ENCODE measurements at places on chromosomes 7 and 10. TPM values are rescaled to one million over a fixed set of nuclear protein-coding genes. Genes with fewer than 3 reads are reported as not detected.

The FAM13C gene
- 10.0 TPM for polyA plus RNA-seq

The TRPV5 gene
- polyA plus RNA-seq, result 0.83 TPM

The FLNC gene
- 14.9 TPM for polyA plus RNA-seq

The AHR gene
- 43.3 TPM for polyA plus RNA-seq

DNA sequence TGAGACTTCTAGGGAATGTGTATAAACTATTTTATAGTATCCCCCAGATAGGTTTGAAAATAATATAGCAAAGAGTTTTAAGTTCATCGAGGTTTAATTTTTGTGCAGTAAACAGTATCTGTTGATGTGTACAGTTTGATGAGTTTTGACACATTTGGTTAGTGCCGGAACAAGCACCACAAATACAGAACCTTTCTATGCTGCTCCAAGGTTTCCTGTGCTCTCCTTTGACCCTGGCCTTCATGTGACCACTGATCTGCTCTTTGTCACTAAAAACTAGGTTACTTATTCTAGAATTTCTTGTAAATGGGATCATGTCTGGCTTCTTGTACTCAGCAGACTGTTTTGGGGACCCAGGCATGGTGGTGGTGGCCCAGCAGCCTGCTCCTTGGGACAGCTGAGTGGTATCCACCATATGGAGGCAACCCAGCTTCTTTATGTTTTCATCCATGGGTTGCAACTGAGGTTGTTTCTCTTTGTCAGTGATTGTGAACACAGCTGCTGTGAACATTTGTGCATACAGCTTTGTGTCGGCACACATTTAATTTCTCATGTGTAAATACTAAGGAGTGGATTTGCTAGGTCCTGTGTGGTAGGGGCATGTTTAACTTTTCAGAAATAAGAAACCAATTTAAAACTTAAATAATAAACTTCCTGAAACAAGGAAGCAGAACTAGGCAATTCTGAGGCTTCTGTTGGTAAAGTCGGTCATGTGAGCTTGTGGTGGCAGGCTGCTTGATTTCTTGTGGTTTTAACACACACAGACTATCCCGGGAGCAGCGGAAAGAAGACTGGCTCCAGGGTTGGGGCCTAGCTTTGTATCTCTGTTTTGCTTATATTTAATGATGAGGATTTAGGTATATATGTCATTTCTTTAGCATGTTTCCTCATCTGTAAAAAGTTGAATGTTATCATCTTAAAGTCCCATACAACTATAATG lies 219.4 kb downstream of the ABCA13 start:
- DNase-seq, result no peak

- no peak for DNase-seq
Observed at GRCh38 chr7:106570948-106571418, 90.0 kb downstream of the CCDC71L start.

- no peak for DNase-seq
Observed at GRCh38 chr7:46939558-46939957, 642.4 kb downstream of the TNS3 start.

GRCh38 chr7:27157702-27158431 lies 1.4 kb upstream of the HOXA7 start:
- no peak for DNase-seq

GRCh38 chr10:103395754-103396066 lies 565 bp downstream of the ATP5MK start:
- peak; percentile 8 for DNase-seq

DNA sequence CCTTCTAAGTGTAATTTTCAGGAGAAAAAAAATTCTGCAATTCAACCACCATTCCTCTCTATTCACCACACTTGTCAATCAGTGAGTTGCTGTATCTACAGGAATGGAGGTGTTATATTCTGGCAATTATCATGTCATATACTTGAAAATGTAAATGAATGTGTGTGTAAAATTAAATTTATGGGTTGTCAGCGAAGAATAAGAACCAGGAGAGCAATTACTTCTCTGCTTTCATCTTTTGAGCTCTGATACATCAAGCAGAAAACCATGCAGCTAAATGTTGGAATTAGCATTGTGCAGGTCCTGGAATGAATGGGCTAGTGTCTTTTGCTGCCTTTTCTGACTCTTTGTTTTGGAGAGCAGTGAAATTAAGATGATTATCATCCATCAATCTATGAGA lies 207.6 kb downstream of the FOXP2 start:
- DNase-seq, result no peak

DNA sequence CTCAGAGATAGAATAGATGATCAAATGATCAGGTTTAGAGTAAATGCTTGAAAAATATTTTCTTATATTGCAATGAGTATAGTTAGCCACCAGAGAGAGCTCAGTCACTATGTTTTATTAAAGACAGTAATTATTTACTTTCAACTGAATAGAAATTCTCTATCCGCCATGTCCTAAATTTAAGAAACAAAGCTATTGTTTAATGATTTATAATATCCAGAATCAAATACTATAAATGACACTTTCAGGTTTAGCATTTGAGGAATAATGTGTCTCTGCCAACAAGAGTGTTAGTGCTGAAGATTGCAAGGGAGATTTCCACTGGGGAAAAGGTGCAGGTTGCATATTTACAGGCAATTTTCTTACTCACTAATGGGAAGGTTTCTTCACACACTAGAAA lies 184.7 kb downstream of the DGKB start:
- DNase-seq, result no peak

DNA sequence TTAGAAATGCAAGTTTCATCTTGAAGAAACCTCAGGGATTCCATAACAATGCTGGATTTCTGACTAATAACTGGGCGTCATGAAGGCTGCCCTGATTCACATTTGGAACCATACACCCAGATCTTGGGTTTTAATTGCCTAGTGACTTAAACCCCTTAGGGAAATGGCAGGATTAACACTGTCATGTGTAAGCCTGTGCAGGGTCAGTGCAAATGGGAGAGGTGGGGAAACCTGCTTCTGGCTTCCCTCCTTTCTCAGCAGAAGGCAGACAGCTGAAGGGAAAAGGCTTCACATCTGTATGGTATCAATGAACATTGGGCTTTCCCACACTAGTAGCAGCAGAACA lies 364.2 kb downstream of the ANKRD30A start:
- no peak for DNase-seq

DNA sequence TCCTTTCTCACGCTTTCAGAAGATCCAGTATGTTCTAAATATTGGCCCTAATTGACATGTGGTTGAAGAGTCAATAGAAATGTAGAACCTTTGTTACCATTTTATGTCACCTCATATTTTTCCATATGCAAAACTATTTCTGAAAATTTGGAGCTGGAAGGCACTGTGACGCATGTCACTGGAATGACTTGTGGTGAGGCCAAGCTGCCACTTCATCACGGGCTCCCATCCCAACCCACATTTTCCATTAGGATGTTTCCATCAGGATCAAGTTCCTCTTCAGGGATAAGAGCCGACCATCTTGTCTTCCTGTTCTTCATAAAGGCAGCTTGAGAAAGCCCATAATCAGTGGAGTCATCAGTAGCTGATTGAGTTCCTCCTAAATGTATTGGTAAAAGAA lies 1241.7 kb downstream of the GATA3 start:
- no peak for DNase-seq

DNA sequence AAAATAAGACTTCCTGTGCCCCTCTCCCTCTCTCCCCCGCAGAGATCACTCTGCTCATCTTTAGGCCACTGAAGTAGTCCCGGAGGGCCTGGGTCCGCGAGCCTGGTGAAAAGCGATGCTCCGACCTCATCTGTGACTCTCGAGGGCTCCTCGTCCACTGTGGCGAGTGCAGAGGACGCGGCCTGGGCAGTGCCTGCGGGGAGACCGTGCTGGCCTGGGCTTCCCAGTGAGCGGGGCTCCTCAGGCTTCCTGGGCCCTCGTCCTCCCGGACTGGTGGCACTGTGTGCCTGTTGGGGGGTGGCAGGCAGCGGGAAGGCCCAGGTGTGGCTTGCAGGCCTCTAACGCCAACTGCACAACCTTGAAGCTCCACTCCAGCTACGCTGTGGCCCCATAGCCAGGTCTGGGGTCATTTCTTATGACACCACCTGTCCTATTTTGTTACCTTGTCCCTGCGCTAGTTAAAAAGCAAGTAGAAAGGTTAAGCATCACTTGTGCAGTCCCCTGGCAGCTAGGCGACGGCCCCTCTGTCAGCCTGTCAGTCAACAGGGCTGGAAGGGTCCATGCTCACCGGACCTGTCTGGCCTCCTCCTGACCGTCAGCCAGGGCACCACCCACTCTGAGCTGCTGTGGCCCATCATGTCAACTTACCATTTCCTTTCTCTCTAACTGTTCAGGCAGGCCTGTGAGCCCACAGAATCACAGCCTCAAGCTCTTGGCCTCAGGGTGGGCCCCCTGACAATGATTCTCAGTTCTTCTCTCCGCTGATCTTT lies 20.5 kb downstream of the MNX1 start:
- no peak for DNase-seq

DNA sequence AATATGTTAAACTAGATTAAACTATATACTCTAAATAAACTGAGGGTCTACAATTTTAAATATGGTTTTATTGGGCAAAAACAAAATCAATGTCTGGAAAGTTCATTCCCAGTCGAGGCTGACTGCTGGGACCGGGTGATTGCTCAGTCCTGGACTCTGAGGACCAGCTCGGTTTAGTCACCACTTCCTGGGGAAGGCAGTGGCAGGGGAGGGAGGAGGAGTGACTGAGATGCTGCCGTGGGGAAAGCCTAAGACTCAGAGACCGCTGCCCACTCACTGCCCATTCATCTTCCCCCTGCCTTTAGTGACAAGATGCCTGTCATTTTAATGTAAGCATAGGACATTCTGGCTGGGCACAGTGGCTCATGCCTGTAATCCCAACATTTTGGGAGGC lies 29.0 kb downstream of the ATOH7 start:
- DNase-seq, result no peak

DNA sequence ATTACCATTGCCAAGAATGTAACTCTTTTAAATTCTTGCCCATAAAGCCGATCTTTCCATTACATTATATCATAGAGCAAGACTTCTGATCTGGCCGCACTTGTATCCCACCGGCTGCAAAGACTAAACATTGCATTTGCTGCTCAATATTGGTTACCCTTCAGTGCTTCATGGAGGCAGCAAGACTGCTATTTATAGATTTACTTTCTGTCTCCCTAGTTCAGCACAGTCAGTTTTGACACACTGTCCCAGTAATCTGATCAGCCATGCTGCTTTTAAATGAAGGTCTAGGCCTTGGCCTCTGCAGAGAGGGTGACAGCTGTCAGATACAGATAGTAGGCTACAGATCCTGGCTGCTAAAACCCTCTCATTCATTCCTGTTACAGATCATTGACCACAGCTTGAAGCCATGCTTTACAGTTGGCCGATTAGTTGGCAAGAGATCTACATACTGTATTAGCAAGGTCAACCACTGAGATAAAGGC lies 562.6 kb upstream of the GALNT17 start:
- DNase-seq, result no peak

- no peak for DNase-seq
Observed at GRCh38 chr10:67790534-67791408, 47.2 kb downstream of the DNAJC12 start.

GRCh38 chr10:132516771-132517725 lies 20.5 kb upstream of the INPP5A start:
- peak; percentile 93 for DNase-seq

GRCh38 chr7:2640846-2641316 lies 9.1 kb downstream of the TTYH3 start:
- DNase-seq, result no peak

DNA sequence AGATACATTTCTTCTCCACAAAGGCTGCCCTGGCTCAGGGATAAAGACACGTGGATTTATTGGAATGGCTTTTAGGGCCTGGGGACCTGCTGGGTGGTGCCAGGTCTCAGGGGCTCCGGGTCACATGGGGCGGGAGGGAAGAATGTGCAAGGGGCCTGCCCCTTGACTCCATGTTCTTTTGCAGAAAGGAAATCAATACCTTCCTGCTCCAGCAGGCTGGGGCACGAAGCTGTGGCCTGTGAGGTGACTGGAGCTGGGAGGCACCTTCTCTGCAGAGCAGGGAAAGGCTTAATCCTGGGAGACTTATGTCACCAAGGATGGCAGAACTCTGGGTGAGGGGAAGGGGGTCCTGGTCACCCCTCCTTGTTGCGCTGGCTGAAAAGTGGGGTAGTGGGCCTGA lies 42.3 kb upstream of the GNA12 start:
- DNase-seq, result no peak

- no peak for DNase-seq
Observed at GRCh38 chr7:127873715-127874636, 157.3 kb downstream of the LRRC4 start.

GRCh38 chr7:107194052-107194451 lies 25.2 kb downstream of the HBP1 start:
- no peak for DNase-seq

- no peak for DNase-seq
Observed at GRCh38 chr10:123156078-123156477, 1.9 kb downstream of the BUB3 start.

DNA sequence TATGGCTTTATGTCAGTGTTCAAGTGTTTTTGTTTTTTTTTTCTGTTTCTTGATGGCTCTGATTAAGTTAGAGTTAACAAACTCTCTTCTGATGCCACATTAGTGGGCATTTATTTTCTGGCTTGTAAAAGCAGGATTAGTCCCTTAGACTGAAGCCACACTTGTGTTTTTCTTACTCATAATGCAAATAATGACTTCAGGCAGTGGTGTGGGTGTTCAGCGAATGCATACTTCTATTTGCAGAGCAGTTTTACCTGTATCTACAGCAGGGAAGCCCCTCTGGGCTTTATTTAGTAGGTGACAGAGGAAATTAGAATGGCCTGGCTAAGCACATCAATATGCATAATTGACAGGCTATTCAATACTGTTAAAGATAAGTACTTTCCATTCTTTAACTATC lies 79.9 kb downstream of the CNNM2 start:
- no peak for DNase-seq

GRCh38 chr10:44333511-44333910 lies 51.4 kb downstream of the CXCL12 start:
- no peak for DNase-seq

DNA sequence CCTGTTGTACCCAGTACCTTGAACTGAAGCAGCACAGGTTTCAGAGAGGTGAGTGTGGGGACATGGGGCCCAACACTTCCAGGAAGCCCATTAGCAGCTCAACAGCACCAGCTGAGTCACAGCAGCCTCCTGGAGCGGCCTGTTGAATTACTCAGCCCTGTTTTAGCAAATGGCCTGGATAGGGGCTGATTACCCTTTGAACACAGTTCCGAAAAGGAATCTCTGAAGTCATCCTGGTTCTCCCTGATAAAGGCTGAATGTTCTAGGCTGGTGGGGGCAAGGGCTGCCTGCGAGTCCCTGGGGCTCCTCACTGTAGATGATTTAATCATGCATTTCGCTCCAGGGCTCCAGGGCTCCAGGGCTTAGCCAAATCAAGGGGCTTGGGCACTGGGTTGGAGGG lies 287.5 kb downstream of the GRID1 start:
- no peak for DNase-seq

DNA sequence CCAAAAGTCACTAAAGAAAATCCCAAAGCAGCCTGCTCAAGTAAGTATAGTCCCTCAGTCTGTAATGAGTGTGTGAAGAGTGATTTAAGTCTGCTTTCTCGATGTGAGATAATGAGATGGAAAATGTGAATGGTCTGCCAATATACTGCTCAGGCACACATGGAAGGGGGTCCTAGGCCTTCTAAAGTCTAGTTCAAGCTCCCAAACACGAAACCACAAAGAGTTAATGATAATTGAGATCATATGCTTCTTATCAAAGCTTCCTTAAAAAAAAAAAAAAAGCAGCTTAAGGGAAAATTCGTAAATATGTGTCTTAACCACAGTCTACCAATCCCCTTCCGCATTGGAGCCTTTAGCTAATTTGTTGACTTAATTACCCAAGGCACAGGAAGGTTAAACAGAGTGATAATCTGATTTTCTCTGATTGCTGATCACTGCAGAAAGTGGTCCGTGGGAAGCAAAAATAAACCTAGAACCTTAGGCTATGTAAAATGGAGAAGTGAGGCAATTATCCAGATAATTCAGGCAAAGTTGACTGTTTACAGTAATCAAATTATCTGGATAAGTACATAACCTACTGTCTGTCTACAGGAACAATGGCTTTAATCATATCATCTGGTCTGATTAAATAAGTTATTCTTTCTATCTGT lies 172.9 kb downstream of the MBL2 start:
- no peak for DNase-seq

All from right renal cortex interstitium (tissue), 3 donors.